Glomerular endothelial cell (primary cell): ENCODE measurements at places on chromosomes 11 and 22.

- no peak for DNase-seq
These were observed 313.9 kb downstream of the TMEM135 start for GRCh38 chr11:87351676-87352075.

- no peak for DNase-seq
These were observed 1.6 kb upstream of the QSER1 start for GRCh38 chr11:32890843-32891656.

DNA sequence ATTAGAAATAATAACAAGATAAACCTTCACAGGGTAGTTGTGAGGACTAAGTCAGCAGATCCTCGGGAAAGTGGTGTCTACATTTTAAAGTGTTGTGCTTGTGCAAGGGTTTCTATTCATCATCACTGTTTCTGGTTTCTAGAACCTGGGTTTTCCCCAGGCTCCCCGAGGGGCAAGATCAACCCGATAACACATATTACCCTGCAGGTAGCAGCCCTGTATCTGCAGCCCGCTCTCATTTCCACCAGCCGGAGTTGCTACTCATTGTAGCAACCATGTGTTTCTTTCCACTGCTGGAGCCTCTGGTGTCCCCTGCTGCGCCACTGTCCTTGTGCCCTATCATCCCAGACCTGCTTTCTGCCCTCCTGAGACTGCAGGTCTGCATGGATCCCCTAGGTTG, 67.0 kb downstream of the MIAT start:
- DNase-seq, result no peak

GRCh38 chr11:33321422-33321821, 64.2 kb downstream of the HIPK3 start:
- no peak for DNase-seq

- no peak for DNase-seq
These were observed 98.3 kb downstream of the ELP4 start for GRCh38 chr11:31607914-31608313.

DNA sequence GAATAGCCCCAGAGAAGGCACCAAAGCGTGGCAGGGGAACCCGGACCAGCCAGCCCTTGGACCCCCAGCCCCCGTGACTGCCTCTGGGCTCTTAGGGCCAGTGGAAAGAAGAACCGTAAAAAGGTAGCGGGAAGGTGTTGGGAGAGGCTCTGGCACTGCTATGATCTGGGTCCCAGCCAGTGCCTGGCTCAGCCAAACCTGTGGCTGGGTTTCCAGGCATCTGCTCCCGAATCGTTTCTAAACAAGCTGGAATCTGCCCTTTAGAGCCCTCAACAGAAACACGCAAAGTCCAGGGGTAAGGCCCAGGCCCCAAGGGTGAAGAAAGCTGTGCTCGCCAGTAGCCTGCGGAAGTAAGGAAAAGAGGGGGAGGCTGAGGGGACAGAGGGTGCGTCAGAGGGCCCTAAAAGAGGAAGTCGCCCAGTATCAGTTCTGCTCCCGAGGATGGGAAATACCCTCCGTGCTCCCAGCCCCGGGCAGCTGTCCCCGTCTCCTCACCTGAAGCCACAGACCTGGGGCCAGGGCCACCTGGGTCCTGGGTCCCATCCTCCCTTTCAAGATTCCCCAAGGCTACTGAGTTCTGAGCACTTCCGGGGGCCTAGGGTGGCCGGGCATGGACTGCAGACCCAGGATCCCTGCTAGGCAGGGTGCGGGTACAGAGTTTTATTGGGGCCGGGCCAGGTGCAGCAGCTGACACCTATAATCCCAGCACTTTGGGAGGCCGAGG, 24.7 kb downstream of the IL10RA start:
- no peak for DNase-seq

GRCh38 chr11:27926486-27926885, 181.5 kb downstream of the KIF18A start:
- DNase-seq, result no peak

DNA sequence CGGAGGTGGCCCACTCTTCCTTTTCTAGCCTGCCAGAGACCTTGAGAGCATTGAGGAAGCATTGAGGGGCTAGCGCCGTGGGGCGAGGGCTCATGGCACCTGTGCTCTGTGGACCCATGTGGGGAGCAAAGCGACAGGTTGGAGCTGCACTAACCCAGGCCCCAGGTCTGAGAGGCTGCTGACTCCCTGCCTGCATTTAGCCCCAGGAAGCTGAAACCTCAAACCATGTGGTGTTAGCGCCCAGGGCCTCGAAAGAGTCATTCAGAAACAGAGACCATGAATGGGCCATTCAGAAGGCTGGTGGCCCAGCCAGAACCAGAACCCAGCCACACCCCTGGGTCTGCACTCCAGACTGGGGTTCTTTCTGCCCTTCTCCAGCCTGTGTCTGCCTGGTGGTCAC, 88.6 kb downstream of the BCR start:
- no peak for DNase-seq

DNA sequence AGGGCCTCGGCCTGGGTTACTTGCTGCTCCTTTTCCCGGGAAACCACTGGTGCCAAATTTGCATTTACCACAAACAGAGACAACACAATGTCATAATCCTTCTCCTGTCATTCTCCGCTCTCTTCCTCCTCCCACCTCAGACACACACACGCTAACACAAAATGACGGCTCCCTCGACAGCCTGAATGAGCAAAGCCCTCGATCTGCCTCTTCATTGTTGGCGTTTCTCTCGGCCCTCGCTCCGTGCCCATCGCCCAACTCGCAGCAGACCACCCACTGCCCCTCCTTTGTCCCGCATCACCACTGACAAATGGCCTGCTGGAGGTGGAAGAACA, 12.5 kb upstream of the TCF20 start:
- no peak for DNase-seq

GRCh38 chr11:34238966-34239365, 118.8 kb downstream of the ABTB2 start:
- DNase-seq, result no peak

- no peak for DNase-seq
These were observed 56.0 kb downstream of the PACS1 start for GRCh38 chr11:66126064-66126463.

DNA sequence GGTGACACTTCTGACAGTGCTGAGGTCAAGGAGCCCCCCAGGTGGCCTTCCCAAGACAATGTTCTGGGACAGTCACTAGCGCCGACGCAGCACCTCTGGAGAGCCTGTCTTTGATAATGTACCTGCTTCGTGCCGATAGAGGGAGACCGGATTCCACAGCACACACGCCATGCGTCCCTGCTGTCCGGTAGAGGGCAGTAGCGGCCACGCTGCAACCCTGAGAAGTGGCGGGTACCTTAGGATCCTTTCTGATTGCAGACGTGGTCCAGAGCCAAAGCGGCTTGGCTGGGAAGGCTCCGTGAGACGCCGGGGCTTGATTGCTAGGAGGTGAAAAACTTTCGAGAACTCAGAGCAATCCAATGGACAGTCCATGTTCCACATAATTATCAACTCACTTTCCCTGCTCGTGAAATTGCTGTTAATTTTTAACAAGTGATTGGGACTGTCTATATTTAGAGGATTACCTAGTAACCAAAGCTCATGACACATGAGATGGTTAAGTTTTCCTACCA, 11.4 kb upstream of the BARX2 start:
- DNase-seq, result peak; percentile 44

- no peak for DNase-seq
These were observed 2.6 kb upstream of the NAALADL1 start for GRCh38 chr11:65060913-65061408.

DNA sequence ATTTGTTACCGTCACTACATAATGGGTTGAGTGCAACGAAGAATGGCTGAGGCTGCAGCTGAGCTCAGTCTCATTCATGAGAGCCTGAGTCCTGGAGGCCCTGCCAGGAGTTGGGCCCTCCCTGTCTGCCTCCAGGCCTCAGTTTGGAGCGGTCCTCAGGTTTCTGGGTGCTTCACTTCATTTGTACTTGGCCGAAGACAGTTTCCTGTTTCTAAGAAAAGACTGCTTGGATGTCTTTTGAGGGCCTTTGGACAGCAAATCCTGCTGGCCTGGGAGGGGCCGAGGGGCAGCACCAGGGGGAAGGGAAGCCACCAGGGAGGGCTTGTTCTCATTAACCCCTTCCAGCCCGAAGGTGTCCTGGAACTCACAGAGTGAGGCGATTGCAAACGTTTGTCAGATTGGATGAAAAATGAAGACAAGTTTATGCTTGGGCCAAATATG, 163.1 kb downstream of the ETS1 start:
- no peak for DNase-seq

DNA sequence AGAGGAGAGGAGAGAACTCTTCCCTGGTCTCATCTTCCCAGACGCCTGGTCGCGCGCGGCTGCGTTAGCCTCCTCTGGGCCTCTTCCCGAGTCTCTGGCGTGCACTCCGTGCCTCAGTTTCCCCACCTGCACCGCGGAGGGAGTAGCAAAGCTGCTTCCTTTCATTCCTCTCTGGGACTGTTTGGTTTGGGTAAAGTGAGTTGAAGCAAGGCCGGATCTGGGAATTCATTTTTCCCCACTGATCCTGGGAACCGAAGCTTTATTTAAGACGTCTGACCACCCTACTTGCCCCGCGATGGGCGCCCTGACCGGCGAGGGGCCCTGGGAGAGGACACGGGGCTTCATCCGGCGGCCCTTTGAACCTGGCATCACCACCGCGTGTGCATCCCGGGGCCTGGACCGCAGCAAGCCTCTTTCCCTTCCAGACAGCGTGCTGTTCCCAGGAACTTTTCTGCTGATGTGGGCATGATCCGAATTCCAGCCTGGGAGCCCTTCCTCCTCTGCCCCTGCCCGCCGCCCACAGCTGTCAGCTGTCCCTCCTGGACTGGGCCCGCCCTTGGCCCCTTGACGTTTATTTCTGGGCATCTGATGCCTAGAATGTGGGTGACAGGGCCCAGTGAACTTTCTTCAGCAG, 758 bp downstream of the LDLRAD3 start:
- DNase-seq, result no peak

- peak; percentile 61 for DNase-seq
These were observed 27.8 kb upstream of the ZNRF3 start for GRCh38 chr22:28855355-28856094.

DNA sequence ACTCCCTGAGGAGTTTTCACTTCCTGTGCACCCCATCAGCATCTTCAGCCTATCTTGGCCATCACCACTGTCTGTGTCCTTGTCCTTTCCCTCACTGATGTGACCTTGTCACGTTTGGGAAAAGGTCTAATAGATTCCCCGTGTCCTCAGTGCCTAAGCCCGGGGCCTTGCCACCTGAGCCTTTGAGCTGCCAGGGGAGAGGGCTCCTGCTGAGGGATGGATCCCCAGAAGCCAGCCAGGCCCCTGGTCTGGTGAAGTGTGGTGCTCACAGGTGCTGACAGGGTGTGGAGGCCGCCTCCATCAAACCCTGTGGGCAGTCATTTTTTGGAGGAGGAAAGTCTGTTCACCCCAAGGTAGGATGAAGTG, 47.2 kb downstream of the GAB4 start:
- no peak for DNase-seq

GRCh38 chr22:49210606-49211005, 617.1 kb downstream of the BRD1 start:
- no peak for DNase-seq

GRCh38 chr11:2267851-2268728, 2.3 kb downstream of the ASCL2 start:
- no peak for DNase-seq

DNA sequence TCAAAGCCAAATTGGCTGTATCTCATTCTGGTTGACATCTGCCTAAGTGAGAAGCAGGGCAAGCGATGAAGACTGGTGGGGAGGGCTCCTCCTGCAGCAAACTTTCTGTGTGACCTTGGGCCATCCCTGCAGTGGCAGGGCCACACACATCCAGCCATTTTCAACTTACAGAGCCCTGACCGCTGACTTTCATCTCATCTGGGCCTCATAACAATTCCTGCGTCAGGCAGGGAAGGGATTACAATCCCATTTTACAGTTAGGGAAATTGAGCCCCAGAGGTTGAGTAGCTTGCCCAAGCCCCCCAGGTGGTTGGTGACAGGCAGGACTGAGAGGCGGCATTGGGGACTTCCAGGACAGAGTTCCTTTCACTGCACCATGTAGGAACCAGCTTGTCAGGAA, 21.9 kb downstream of the TPBGL start:
- no peak for DNase-seq

DNA sequence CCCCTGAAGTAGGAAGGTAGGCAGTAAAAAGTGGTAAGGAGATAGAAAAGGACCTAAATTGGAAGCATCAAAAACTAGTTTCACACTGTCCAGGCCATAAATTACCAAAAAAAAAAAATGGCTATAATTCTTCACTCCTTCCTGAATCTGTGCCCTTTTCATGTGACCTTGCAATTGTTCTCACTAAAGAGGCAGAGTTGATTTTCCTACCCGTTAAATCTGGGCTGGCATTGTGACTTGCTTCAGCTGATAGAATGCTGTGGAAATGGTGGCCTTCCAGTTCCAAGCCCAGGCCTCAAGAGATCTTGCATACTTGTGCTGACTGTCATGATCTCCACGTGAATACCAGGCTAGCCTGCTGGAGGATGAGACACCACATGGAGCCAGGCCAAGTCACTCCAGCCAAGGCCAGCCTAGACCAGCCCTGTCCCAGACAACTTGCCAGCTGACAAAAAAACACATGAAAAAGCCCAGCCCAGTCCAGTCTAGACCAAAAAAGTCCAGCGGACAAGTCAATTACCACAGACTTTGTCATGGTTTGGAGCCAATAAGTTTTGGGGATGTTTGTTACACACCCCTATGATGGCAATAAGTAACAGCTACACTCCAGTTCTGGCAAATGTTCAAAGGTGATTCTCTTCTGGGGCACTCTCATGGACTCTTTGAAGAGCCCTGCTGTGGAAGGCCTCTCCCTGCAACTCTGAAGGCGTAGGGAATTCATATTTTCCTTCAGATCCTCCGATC, 51.4 kb upstream of the NUP50 start:
- no peak for DNase-seq

DNA sequence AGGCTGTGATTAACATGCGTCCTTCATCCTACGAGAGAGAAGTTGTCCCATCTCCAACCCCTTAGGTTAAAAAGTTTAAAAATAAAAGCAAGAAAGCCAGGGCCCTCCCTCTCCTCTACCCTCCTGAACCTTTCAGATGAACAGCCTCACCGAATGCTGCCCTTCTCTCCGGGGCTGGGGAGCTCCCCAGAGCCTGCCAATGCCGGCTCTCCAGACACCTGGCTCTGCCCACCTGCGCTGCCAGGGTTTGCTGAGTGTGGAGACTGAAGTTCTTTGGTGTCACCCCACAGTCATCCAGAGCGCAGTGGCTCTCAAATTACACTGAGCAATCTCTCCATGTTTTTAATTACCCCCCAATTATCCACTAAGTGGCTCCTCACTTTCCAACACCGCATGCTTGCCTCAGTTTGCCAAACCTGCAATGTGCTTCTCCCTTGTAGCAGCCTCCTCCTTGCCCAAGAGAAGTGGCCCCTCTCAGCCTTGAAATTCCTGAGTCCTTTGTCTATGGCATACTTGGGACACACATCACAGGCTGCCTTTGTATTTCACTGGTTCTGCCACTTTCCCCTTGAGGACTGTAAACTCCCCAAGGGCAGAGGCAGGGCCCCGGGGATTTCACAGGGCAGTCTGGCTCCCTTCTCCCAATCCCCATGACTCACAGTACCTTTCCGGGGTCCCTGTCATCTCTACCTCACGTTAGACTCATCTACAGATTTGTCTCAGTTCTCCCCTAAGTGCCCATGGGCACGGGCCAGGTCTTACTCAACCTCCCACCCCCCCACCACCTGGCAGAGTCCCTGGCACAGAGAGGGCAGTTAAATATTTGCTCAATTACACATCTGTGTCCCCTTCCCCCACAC, 2.0 kb downstream of the MYH9 start:
- DNase-seq, result no peak
